ENCODE measurements at places on chromosomes 3 and 15.
A peak's percentile ranks its signal among the peaks of the same experiment; 100 is the strongest.

- DNase-seq: no peak
These were observed 131.9 kb downstream of the B3GALNT1 start for GRCh38 chr3:160973067-160973809.

DNA sequence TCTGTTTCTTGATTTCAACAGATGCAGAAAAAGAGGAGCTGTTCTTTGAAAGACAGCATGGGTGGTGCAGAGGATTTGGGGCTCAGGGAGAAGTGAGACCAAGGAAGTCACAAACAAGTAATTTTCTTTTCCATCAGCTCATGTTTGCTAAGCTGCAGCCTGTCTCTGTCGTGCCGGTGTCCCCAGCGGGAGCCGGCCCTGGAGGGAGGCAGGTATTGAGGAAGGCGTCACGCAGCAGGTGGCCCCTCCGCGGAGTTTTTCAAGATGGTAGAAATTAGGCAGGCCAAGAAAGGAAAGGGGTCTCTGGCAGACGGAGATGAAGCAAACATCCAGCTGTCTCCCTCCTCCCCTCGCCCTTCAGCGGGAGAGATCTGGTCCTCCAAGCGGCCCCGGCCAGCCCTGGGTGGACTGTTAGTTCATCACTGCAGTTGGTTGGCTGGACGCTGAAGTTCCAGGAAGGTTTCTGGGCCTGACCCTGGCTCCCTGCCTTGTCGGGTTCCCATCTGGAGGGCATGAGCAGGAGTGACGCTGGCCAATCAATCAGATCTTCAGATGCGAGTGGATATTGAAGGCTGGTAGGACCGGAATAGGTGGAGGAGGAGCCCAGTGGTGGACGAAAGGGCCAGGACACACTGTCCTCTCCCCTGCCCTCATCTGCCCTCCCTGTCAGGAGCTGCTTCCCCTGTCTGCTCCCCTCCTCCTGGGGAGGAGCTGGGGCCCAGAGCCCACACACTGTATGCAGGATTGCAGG is 27.7 kb upstream of the MUC4 start:
- DNase-seq: no peak

- no peak for DNase-seq
These were observed 136.9 kb downstream of the HCN4 start for GRCh38 chr15:73231661-73232419.

DNA sequence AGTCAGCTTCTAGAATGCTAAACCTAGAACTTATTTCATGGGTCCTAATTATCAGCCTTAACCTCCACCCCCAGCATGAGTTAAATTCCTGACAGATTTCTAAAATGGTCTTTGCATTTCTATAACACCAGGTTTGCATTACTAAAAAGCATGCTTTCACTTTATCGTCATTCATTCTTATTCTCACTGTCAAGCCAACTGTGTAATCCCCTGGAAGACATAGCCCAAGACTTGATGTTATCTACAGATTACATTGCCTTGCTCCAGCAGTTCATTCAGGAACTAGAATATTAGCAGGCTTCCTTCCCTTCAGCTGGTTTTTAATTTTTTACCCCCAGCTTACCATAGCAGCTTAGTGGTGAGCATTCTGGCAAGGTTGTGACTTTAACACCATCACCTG is 184.0 kb downstream of the SLCO3A1 start:
- no peak for DNase-seq

- DNase-seq: no peak
These were observed 319.1 kb downstream of the OXSM start for GRCh38 chr3:26108846-26109489.

- DNase-seq: no peak
These were observed 242.0 kb upstream of the GOLGA6L4 start for GRCh38 chr15:83993591-83993990.

DNA sequence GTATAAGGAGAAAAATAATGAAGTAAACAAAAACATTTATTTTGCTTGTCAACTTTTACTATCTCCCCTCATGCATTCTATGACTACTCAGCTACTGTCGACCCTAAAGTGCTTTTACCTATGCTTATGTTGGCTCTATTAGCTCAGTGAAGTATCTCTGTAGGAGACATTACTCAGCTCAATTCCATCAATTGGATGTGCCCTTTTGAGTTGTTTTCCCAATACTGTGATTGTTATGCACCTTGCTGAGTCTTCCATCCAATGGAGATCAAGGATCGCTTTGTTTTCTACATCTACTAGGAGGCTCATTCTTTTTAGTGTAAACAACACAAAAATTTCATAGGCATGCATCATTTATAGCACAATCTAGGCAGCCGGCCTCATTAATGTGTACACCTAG is 403.8 kb upstream of the ARL6 start:
- no peak for DNase-seq

DNA sequence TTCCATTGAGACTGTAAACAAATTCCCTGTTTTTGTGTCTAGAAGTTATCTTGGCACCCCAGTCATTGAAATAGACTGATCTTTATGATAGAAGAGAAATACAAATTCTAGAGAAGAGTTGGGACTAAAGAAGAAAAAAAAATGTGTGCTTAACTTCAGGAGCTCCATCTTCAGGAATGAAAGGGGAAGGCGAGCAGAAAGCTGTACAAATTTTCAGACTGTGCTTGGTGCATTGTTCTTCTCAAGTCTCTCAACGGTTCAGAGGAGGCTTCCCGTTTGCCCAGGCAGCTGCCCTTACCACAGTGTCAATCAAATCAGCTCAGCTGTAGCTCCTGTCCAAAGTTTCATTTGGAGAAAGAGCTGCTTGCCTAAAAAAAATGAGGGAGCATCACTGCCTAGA is 41.7 kb downstream of the OXSM start:
- DNase-seq: no peak

DNA sequence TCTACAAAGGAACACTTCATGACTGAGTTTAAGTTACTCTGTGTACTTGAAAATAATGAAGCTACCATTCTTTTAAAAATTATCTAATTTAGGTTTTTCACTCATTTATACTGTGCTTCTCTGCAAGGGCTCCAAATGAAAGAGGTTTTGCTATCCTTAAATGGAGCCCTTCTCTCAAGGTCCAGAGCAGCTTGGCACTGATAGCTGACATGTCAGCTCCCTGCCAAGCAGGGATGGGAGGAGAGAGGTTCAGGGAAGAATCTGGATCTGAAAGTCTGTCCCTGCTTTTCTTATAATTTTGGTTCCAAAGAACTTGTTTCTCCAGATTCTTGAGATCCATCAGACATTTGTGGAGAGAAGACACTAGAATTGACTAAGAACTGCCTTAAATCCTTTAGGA is 39.1 kb downstream of the MRPS11 start:
- no peak for DNase-seq

GRCh38 chr3:83934192-83935021 is 1024.4 kb upstream of the CADM2 start:
- no peak for DNase-seq

DNA sequence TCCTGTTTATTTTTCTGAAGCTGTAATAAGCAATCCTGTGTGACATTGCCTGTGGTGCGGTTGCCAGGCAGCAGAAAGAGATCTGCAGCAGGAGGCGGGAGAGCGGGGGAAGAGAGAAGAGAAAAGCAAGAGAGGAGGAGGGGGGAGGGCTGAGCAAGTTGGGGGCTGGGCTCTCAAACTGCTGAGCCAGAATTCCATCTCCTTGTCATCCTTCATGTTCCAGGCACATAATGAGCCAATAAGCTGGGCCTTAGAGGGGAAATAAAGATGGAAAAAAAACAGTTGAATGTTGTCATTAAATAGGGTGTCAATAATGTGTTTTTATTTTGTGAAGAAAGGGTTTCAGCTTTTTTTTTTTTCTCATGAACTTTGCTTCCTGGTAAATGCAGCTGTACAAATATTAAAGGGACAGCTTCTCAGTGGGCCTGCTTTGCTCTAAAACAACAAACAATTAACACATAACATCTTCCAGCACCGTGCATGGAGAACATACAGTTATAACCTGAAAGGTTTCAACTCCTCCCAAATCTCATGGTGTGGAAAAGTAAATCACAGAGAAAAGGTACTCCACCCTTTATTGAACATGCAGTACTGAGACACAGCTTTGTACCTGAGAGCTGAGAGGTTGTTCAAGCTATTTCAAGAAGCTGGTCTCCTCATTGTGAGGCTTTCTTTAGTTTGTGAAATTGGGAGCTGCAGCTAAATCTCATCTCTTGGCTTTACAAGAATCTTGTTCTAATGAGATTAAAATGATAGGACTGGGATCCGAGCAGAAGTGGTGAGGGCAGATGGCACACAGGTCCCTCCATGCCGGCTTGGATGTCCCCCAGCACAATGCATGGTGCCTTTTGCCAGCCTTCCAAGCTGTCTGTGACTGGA is 451.1 kb upstream of the KCNMB2 start:
- DNase-seq: no peak

- DNase-seq: no peak
These were observed 2.2 kb downstream of the CHRNB4 start for GRCh38 chr15:78638658-78639314.

DNA sequence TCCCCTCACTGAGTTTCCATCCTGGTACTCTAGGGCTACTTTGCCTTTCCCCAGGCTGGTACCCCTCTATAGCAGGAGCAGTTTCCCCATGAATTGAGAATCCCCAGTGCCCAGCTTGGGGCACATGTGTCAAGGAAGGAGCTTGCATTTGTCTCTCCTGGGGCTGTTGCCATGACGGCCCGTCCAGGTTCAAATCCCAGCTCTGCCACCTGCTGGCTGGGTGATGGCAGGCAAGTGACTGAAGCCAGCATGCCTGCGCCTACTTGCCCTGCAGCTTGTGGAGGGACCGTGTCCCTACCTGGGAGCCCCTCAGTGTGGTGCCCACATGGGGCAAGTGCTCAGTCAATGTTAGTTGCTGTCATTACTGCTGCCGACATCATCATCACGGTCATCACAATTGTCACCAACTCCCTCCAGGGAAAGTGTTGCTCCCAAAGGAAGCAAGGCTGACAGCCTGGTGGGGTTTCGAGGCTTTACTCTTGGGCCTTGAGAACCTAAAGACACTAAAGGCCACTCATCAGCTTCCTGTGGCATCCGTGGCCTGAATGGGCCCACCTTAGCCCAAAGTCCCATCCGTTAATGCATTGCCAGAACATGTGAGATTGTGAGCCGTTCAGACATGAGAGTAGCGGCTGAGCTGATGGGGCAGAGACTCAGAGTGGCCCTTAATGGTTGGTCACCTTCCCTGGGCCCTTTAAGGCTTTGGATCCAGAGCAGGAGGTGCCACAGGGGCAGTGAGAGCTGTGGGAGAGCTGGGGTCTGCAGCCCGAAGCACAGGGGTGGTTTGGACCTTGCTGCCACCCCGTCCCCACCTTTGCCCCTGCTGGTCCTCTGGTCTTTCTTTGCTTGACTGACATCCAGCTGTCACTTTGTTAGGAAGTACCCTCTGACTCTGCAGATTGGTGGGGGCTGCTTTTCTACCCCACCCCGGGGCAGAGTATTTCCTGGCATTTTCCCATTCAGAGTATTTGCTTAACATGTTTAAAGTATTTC is 144.4 kb downstream of the DNAJB8 start:
- DNase-seq: peak; percentile 17

DNA sequence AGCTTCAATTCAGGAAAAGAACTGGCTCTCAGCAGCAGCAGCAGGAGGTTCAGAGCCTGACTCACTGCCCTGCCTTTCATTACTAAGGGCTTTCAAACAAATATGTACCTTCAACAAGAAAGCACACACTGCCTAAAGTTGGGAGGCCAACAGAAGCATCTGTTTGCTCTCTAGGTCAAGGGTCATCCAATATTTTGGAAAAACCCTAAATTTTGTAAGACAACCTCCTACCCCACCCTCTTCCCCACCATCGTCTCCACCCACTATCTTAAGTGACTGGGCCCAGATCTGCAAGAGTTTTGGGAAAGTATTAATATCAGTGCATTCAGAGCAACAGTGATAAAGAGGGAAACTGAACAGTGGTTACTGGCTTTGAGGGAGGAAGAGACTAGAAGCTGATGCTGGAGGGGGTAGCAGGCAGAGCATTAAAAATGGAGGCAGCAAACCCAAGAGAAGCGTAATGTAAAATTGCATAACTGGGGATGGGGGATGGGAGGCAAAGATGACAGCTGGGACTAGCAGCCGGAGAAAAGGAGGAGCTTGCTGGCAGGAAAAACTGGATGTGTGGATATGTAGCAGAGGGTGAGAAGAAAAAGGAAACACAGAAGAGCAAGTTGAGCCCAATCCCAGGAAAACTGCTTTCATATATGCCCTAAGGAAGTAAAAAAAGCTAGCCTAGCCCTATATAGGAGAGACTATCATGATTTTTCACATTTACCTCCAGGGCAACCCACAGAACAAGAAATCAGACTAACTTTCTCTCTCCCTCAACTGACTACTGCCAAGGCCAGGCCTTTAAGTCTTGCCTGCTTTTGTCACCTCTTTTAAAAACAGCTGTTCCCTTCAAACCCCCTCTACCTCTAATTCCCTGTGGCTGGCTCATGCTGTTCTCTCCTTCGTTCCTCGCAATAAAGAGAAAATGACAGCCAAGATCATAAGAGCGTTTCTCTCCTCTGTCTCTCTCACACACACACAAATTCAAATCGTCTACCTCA is 31.4 kb downstream of the NPTN start:
- no peak for DNase-seq

DNA sequence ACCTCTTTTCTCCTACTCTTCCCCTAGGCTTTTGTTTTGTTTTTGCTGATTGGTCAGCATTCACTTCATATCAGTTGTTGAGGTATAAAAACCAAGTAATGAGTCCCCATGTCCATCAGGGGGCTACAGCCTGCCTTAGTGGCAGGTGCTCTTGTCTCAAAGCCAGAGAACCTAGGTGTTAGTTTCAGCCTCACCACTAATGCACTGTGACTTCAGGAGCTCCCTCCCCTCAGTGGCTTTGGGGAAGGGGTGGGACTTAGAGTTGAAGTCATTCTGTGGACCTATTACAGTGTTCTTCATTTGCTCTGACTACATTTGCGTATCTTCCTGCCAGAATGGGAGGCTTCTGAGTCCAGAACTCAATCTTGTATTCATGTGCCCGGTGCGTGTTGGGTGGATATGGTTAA is 41.6 kb downstream of the NR2C2 start:
- no peak for DNase-seq

- DNase-seq: no peak
These were observed 125.1 kb downstream of the GABRG3 start for GRCh38 chr15:27095886-27096624.

- no peak for DNase-seq
These were observed 6.7 kb downstream of the EFCC1 start for GRCh38 chr3:129007792-129008191.

DNA sequence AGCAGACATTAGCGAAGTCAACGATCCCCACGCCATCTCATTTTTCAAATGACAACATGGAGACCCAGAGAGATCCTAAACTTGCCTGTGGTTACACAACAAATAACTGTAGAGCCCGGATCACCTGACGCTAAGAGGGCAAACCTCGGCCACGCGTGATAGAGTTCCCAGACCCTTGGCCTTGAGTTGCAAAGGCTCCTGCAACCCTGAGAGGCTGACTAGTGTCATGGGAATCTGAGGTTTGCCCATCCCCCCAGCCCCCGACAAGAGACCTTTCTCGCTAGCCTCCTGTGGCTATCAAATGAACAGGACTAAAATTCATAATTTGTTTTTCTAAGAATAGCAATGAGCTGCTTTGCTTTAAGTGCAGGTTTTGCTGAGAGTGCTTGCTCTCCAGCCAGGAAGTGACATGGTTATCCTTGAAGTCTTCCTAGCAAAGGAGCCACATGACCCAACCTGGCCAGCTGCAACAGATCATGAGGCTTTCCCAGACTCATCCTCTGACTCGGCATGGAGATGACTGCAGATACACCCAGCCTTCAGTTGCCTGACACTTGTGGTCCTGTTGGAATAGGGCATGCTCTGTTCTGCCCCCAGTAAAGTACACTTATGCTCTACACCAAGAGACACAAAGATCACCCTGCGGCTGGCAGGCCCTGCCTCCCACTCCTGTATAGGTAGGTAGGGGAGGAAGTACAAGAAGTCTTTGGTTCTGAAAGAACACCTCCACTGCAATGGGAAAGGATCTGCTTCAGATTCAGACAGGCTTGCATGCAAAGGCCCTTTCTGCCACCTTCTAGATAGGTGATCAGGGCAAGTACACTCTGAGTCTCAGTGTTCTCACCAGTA is 36.0 kb downstream of the MCF2L2 start:
- no peak for DNase-seq

All from stimulated activated CD8-positive, alpha-beta memory T cell treated with anti-CD3 and anti-CD28 coated beads, Interleukin-4, amount 100 ng/mL, for 4 hours (primary cell).